ENCODE measurements at places on chromosomes 11 and 22. TPM values are rescaled to one million over a fixed set of nuclear protein-coding genes. Genes with fewer than 3 reads are reported as not detected.

MMP12 gene
- total RNA-seq, result not detected

GRM5 gene
- total RNA-seq, result not detected

HEPHL1 gene
- total RNA-seq, result not detected

RFPL2 gene
- total RNA-seq, result not detected

CTNND1 gene
- 5.1 TPM for total RNA-seq

YPEL4 gene
- total RNA-seq, result 0.19 TPM

ATL3 gene
- 37.3 TPM for total RNA-seq

TENM4 gene
- total RNA-seq, result not detected

TRMT112 gene
- total RNA-seq, result 160 TPM

CD151 gene
- total RNA-seq, result 35.4 TPM

C11orf52 gene
- total RNA-seq, result not detected

ARRB1 gene
- 24.3 TPM for total RNA-seq

CREB3L1 gene
- total RNA-seq, result not detected

MFRP gene
- total RNA-seq, result not detected

CRYBB2 gene
- total RNA-seq, result not detected

PLEKHA7 gene
- total RNA-seq, result 3.5 TPM

ATG16L2 gene
- 113 TPM for total RNA-seq

SYT13 gene
- not detected for total RNA-seq

MUC5AC gene
- not detected for total RNA-seq

OR52N4 gene
- total RNA-seq, result 0.89 TPM

HOATZ gene
- total RNA-seq, result not detected

APOBEC3H gene
- total RNA-seq, result 46.0 TPM

UPK2 gene
- total RNA-seq, result not detected

NRXN2 gene
- total RNA-seq, result 0.15 TPM

ZW10 gene
- total RNA-seq, result 20.8 TPM

UPK3A gene
- not detected for total RNA-seq

NUMA1 gene
- total RNA-seq, result 227 TPM
